Activated CD4-positive, alpha-beta T cell treated with anti-CD3 and anti-CD28 coated beads, Interleukin-2, Interleukin-6, amounts not matched to agents 100 ng/mL and 50 ng/mL, durations not matched to agents 16 hours and 8 hours (primary cell): ENCODE measurements at places on chromosomes 16 and 17.
A peak's percentile ranks its signal among the peaks of the same experiment; 100 is the strongest.

DNA sequence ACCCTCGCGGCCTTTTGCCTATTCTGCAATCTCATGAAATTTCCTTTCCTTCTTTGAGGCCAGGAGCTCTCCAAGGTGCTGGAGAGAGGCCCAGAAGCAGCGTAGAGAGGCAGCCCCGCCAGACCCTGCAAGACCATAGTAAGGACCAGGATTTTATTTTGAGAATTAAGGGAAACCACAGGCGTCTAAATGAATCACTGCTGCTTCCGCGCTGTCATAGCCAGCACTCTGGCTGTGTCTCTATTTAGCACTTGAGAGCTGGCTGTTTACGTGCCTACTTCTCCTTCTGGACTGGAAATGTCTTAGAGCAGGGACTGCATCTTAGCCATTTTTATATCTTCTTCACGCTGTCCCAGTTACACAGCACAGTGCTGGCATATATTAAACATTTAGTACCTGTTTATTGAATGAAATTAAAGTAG is 37.6 kb upstream of the PIRT start:
- DNase-seq = peak; percentile 24

GRCh38 chr17:44004077-44004760 is at the start of gene NAGS:
NAGS (plus strand) TSS chr17:44004622; CDS start chr17:44004664, 42 bp downstream.
- DNase-seq = no peak

GRCh38 chr17:15432807-15433611 is 34.4 kb downstream of the CDRT4 start:
- DNase-seq = no peak

DNA sequence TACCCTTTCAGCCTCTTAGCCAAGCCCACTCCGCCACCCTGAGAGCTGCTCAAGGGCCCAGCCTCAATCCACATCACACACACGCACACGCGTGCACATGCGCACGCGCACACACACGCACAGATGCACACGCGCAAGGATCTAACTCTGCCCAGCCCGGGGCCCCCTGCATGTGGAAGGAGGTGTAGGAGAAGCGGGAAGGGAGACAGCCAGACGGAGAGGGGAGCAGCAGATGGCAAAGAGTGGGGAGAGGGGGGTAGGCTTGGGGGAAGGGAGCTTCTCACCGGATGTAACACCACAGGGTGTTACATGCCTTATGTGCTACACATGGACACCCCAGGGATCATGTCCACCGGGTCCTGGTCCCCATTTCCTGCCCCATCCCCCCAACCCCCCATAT is 15.3 kb downstream of the DLG4 start:
- DNase-seq = no peak

DNA sequence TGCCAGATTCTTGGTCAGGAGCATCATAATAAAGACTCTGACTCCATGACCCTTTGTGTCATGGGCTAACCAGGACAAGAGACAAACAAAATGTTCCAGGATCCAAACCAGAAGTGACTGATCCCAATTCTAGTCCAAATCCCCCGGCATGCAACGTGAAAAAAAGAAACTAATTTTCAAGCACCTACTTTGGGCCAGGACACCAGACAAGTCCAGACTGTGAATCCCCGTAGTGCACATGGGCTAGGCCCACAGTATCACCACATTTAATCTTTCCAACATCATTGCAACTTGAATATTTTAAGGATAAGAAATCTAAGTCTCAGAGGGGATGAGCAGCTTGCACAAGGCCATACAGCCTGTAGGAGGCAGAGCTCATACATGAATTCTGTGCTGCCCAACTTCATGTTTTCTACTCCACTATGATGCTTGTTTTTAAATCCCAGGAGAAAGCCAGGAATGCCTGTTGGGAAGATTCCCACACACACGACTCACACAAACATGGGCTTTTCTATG is 365.7 kb downstream of the NPIPA8 start:
- no peak for DNase-seq

GRCh38 chr17:21339011-21339410 is 37.1 kb upstream of the KCNJ12 start:
- DNase-seq = no peak

DNA sequence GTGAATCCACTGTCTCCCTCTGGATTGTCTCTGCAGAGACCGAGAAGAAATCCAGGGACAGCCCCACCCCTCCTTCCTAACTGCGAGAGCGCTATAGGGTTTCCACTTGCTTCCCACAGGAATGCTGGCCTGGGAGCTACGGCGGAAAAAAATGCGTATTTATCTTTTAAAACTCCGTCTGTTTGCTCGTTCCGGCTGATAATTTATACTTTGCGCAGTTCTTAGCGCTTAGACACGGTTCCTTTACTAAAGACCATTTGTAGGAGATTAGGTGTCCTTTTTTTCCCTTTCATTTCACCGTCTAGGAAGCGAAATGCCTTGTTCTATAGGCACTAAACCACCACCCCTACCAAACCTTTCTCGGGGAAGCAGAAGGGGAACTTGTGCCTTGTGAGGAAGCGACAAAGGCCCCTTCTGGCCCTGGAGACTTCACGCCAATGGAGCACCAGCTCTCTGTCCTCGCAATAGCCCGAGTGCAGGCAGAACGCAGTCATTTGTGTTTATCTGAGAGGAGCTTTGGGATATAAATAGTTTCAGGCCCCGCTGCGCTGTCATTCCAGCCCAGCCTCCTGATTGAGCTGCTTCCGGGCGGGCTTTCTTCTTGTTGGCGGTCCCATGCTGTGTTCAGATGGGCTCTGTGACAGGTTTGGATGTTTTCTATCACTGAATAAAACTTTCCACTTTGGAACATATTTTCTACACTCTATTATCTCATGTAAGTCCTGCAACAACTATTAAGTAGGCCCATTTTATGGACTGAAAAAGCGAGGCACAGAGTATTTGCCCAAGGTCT is 791 bp upstream of the SUPT4H1 start:
- DNase-seq = peak; percentile 53

- DNase-seq = no peak
These were observed 15.5 kb upstream of the C1QL1 start for GRCh38 chr17:44983563-44983962.

DNA sequence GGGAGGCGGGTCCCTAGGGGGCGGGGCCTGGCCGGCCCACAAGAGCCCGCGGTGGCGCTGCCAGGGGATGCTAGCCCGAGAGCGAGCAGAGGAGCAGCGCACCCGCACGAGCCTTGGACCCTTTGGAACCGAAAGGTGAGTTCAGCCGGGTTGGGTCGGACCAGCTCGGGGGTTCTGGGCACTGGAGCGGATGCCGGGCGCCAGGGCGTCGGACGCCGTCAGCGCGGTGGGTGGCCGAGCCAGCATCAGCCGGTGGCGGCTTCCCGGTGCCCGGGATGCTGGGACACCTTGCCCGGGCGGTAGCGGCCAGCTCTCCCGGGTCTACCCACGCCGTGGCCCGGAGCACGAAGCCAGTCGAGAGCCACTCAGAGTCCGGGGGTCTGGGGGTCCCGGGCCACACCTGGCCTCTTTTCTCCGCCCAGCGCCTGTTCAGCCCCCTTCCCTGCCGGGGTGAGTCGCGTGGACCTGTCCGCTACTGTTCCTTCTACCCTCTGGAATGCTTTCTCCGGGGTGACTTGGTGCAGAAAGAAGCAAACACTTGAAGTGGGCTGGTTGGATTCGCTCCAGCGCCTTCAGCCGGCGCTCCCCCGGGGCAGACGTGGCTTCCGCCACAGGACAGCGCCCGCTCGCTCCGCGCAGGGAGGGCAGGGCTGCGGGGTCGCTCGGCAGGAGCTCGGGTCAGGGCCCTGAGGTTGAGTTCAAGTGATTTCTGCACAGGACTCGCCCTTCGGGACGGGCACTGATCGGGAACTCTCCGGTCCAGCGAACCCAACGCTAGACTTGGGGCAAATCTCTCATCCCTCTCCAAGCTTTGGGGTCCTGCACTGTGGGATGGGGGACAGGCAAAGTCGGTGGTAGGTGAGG is at the start of gene SCNN1G:
TSS of gene SCNN1G (plus strand) at position 67 of the 864 bp plus-strand sequence. CDS start 3,527 bp downstream, outside the sequence.
- no peak for DNase-seq

DNA sequence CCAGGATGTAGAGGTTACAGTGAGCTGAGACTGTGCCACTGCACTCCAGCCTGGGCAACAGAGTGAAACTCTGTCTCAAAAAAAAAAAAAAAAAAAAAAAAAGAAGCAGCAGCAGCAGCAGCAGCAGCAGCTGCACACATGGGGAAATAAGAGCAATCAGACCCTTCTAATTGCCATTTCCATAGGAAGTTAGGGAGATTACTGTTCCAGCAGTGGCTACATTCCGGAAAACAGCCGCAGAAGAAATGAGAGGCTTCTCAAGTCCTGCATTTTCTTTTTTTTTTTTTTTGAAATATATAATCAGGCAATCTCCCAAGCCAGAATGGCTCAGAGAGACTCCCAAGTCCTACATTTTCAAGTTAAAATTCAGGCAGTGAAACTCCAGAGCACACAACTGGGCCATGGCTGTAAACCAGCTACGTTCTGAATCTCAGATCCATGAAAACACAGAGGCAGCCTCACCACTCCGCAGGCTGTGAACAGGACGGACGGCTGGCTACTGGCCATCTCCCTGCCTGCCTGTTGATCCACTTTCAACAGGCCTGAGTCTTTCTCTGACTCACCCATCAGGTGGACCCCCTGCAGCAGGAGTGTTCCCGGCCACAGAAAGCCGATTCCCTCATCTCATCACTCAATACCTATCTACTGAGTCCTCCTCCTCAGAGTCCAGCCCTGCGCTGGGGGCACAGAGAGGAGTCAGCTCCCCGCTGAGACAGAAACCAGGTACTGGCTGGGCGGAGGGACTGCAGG is 15.0 kb downstream of the TRPV1 start:
- DNase-seq = no peak

DNA sequence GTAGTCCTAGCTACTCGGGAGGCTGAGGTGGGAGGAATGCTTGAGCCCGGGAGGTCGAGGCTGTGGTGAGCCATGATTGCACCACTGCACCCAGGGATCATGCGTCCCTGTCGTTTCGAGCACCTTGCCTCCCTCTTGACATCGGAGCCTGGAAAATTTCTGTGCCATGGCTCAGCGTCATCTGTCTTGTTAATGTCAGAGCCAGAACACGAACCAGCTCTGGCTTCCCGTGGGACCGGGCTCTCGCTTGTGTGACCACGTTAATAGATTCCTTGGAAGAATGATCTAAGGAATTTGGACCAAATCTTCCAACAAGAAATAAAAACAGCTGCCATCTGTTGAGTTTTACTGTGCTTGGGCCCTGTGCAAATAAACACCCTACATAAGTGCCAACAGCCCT is 117.7 kb downstream of the ABCC1 start:
- no peak for DNase-seq

DNA sequence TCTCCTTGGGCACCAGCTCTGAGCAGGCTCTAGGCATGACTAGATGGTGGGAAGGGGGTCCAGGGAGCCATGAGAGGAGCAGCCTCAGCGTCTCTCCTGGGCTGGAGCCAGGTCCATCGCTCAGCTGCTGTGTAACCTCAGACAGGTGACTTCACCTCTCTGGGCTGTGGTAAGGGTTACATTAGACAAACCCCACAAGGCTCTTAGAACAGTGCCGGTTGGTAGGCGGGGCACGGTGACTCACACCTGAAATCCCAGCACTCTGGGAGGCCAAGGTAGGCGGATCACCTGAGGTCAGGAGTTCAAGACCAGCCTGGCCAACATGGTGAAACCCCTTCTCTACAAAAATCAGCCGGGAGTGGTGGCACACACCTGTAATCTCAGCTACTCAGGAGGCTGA is 18.1 kb upstream of the NPTX1 start:
- DNase-seq = no peak

DNA sequence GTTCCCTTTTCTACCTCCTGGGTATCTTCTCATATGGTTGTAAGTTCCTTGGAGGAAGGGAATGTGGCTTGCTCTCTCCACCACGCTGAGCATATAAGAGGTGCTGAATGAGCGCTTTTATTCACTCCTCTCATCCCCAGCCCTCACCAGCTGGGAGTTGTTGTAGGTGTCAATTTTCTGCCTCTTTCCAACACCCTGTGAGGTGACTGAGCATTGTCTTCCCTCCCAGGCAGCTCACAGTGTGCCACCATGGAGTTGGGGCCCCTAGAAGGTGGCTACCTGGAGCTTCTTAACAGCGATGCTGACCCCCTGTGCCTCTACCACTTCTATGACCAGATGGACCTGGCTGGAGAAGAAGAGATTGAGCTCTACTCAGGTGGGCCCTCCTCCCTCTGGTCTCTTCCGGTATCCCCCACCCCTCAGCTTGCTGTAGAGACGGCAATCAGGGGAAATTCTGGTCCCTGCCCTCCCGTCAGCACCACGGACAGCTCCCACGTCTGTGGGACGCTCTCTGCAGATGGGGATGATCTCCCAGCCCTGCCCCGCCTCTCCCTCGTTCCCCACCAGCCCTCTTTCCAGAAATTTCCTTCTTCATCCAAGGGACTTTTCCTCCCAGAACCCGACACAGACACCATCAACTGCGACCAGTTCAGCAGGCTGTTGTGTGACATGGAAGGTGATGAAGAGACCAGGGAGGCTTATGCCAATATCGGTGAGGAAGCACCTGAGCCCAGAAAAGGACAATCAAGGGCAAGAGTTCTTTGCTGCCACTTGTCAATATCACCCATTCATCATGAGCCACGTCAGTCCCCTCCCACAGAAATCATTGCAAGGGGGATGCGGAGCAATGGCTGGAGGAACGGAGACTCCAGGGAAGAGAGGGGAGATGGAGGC is 18.3 kb downstream of the CIITA start:
- no peak for DNase-seq

- DNase-seq = no peak
These were observed 150.5 kb downstream of the KATNIP start for GRCh38 chr16:27700304-27700995.

- no peak for DNase-seq
These were observed 14.4 kb upstream of the TIMP2 start for GRCh38 chr17:78939615-78940014.
